ENCODE measurements at places on chromosomes 13 and 19. TPM values are rescaled to one million over a fixed set of nuclear protein-coding genes. Genes with fewer than 3 reads are reported as not detected.

Gene CLEC17A
- not detected for total RNA-seq

Gene KLK4
- not detected for total RNA-seq

Gene CADM4
- 2.6 TPM for total RNA-seq

Gene TUBA3C
- total RNA-seq, result not detected

Gene DLEU7
- total RNA-seq, result not detected

Gene TYROBP
- not detected for total RNA-seq

Gene CEACAM7
- not detected for total RNA-seq

Gene RETN
- not detected for total RNA-seq

Gene COLGALT1
- total RNA-seq, result 208 TPM

Gene FFAR3
- not detected for total RNA-seq

Gene CYP4F8
- not detected for total RNA-seq

Gene VSTM1
- not detected for total RNA-seq

Gene FZR1
- 48.1 TPM for total RNA-seq

Gene SPIB
- total RNA-seq, result not detected

Gene SSC5D
- 2.3 TPM for total RNA-seq

Gene ATP1A3
- total RNA-seq, result 0.29 TPM

Gene APOE
- 11.8 TPM for total RNA-seq

Gene CFD
- total RNA-seq, result 2.0 TPM

Gene SLC15A1
- total RNA-seq, result not detected

Gene MYBPC2
- not detected for total RNA-seq

Gene BEST2
- total RNA-seq, result not detected

Gene LILRB3
- total RNA-seq, result not detected

Gene NR1H2
- 93.9 TPM for total RNA-seq

Gene KIR3DL1
- not detected for total RNA-seq

Gene SPTBN4
- 2.6 TPM for total RNA-seq

Gene ACP7
- not detected for total RNA-seq

Gene ZNF541
- total RNA-seq, result not detected

Gene PCDH9
- 3.7 TPM for total RNA-seq

Gene DMAC2
- total RNA-seq, result 56.0 TPM

Gene KIR3DL2
- not detected for total RNA-seq

Gene RBM42
- 98.7 TPM for total RNA-seq

Gene CIRBP
- 242 TPM for total RNA-seq

Gene ICAM5
- 4.3 TPM for total RNA-seq

Gene RASL11A
- 66.6 TPM for total RNA-seq

Gene C2CD4C
- total RNA-seq, result not detected

Gene EBI3
- not detected for total RNA-seq

Gene KASH5
- total RNA-seq, result not detected

Gene TNFSF9
- 1.2 TPM for total RNA-seq

Gene IL12RB1
- total RNA-seq, result 0.18 TPM

Gene SLC1A6
- not detected for total RNA-seq

Gene ELF1
- total RNA-seq, result 22.5 TPM

Gene RTBDN
- total RNA-seq, result not detected

Gene SHISA7
- not detected for total RNA-seq

Gene RELB
- total RNA-seq, result 14.9 TPM

Gene PSG6
- total RNA-seq, result not detected

Gene SOX1
- total RNA-seq, result not detected
